ENCODE measurements at places on chromosomes 3 and 15.
A peak's percentile ranks its signal among the peaks of the same experiment; 100 is the strongest.

- DNase-seq, result no peak
Observed at GRCh38 chr3:102544741-102545140, 109.9 kb downstream of the ZPLD1 start.

- DNase-seq, result no peak
Observed at GRCh38 chr15:45664451-45664850, 29.6 kb downstream of the SQOR start.

DNA sequence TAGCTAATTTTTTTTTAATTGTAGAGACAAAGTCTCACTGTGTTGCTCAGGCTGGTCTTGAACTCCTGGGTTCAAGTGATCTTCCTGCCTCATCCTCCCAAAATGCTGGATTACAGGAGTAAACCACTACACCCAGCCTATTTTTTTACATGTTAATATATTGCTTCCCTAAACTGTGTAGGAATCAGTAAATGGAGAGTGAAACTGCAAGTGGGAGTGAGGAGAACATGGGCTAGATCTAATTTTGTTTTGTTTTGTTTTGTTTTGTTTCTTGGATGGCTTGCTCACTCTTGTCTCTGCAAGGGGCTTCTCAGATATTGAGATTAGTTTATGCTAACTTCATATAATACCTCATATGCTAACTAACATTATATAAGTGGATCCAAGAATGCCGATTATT lies 31.5 kb downstream of the PARP15 start:
- DNase-seq, result no peak

DNA sequence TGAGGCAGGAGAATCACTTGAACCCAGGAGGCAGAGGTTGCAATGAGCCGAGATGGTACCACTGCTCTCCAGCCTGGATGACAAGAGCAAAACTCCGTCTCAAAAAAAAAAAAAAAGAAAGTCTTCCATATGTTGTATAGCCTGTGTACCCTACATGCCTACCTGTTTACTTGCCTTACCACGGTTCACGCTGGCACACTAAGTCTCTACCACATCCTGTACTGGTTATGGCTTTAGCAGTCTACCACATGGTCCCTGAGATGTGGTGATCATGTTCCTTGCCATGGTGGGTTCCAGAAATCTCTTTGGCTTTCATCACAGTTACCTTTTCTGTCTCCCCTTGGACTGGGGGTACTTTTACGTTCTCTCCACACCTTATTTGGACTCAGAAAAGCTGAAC lies 63.8 kb upstream of the TBC1D5 start:
- peak; percentile 22 for DNase-seq

DNA sequence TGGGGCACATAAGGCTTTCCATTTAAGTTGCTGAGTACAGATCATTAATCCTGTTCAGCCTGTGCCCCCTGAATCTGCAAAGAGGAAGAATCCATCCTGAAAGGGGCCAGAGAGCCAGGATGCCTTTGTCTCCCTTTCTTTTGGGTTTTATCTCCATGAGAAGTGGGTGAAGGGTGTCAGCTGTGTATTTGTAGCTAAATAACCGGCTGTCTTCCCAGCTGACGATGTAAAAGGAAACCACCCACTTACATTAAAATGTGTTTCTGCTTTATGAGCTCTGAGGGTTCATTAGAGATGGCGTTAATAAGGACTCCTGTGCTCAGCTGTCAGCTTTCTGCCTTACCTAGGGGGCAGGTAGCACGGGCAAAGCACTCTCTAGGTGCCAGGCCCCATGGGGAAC lies 83.4 kb downstream of the SLCO3A1 start:
- DNase-seq, result no peak

- no peak for DNase-seq
Observed at GRCh38 chr15:42736178-42736792, 643 bp downstream of the CDAN1 start.

DNA sequence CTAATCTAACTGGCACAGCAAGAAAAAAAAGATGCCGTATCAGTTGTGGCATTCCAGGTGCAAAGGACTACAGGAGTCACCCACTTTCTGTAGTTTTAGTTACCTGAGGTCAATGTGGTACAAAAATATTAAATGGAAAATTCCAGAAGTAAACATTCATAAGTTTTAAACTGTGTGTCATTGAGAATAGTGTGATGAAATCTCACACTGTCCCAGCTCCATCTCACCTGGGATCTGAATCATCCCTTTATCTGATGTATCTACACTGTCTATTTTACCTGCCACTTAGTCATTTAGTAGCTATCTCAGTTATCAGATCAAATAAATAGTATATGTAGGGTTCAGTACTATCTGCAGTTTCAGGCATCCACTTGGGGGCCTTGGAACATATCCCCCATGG lies 26.7 kb downstream of the GBE1 start:
- no peak for DNase-seq

GRCh38 chr3:28328188-28329151 lies 20.1 kb upstream of the ZCWPW2 start:
- DNase-seq, result peak; percentile 66

DNA sequence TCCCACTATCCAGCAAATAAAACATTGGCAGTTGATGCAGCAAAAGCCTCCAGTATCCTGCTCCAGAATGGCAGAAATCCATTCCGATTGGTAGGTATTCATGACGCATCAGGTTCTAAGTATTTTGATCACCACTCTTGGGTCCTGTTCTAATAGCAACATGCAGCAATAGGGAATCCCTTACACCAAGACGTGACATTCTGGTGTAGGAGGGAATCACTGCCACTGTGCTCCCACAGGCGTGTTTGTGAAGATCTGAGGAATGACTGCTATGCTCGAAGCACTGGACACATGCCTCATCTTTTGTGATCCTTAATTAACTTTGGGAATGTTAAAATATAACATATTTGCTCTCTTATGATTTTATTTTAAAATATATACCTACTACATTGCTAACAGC lies 552.9 kb downstream of the MECOM start:
- no peak for DNase-seq

GRCh38 chr3:106438887-106439286 lies 570.1 kb upstream of the CBLB start:
- DNase-seq, result no peak

DNA sequence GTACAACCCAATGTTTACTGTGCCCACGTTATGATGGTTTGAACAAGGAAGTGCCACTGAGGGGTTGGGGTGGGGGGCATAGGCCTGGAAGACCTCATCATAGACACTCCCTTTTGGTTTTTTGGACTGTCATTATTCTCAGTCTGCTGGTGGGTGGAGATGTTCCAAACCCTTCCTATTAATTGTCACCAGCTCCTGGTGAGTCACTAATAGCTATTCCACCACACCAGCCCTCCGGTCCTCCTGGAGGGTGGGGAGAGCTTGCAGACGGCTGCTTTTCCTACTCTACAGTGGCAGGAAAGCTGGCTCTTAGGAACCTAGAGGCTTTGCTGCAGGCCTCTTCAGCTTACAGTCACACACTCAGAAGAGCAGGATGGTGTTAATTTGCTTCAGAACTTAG lies 9.0 kb upstream of the COPG1 start:
- DNase-seq, result no peak

DNA sequence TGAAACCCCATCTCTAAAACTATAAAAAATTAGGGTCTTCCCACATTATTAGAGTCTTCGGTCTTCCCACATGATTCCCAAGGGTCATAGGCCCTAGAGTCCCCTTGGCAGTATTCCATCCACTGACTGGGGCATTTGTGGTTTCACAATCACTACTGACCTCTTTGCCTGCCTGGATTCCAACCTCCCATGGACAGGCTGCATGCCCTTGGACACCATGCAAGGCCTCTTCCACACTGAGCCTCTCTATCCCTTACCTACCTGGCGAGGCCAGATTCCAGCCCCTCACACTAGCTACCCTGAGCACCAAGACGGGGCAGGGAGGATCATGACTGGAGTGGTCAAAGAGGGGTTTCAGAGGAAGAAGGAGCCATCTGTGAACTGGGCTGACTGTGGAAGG lies 64.4 kb downstream of the SRGAP3 start:
- DNase-seq, result no peak

DNA sequence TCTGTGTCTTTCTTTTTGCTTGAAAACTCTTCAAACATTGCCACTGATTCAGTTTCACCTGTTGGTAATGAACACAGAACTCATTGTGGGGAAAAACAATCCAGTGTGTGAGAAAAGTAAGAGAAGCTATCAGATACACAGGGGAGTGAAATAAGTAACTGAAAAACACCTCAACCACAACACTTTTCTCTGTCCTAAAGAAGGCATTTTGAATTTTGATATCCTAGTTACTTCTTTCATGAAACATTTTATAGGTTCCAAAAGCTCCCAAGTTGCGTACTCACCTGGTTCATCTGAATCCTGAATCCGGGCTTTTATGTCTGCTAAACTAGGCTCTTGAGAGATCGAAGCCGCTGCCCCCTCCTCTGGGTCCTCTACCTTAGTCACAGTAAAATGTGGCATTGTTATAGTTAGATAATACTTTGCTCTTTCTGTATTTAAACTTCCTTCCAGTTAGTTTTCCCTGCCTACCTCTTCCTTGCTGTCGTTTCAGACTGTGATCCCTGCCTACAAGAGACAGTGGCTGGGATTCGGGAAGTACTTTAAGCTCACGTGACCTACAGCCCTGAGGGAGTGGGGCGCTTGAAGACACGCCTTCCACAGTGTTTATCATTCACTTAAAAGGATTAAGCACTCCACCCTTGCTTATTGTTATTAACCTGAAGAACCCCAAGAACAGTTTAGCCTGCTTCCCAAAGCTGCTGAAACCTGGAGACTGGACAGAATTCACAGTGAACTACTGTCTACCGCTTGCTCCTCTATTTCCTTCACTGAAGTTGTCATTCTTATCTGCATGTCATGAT lies 19.1 kb downstream of the SLC12A6 start:
- peak; percentile 35 for DNase-seq

- DNase-seq, result no peak
Observed at GRCh38 chr3:38265604-38266307, at the start of gene SLC22A13. TSS of gene SLC22A13 (plus strand) at chr3:38265812. CDS start at chr3:38265861, 49 bp downstream.

DNA sequence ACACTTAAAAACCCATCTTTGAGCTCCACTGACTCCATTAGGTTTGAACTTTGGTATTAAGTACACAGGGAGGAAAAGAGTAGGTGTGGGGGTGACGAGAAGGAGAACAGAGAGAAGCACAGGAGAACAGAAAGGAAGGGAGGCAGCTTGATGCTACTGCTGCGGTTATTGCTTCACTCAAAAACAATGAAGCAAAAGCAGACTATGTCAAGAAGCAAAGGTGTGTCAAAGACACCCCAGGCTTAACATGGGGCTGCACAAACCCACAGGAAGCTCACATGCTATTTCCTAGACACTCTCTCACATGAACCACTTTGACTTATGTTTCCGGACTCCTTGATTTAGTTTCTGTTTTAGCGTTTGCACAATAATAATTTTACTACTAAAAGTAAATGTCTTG lies 961.0 kb upstream of the CFAP20DC start:
- peak; percentile 81 for DNase-seq
